ENCODE measurements at places on chromosomes 4 and X.

DNA sequence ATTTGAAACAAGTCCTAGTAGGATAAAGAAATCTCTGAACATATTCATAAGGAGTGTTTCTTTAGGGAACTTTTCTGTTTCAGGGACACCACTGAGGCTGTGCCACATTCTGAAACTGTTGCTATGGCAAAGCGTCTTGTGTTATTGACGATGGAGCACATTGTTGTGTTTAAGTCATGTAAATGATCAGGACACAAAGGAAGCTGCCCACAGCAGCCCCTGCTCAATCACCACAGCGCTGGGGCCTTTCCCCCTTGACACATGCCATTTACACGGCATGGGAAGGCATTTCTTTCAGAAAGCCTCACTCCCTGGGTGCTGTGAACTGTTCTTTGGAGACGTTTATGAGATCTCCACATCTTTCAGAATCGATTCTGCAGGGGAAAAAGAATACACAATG is 39.8 kb upstream of the MID1 start:
- no peak for DNase-seq

GRCh38 chr4:98179951-98180350 is 36.7 kb upstream of the STPG2 start:
- no peak for DNase-seq

DNA sequence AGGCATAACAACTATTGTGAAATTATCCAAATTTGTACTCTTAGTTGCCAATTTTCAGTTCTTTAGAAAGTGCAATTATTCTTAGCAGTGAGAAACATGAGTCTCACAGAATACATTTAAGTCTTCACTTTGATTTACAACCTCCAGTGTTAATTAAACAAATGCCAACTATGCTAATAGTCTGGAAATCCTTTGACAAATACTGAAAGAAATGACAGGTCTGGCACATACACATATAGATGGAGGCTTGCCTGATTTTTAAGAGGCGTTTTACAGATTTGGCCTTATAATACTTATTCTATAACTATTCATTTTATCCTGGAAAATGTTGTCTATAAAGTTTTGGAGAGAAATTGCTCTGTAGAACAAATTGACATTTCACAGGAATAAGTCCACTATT is 320.1 kb downstream of the TRIML1 start:
- no peak for DNase-seq

GRCh38 chr4:161314371-161314770 is 849.4 kb downstream of the FSTL5 start:
- DNase-seq: no peak
